ENCODE measurements at places on chromosomes 3 and 15. TPM values are rescaled to one million over a fixed set of nuclear protein-coding genes. Genes with fewer than 3 reads are reported as not detected.

Gene ANKUB1
- not detected for total RNA-seq

Gene CLDN16
- total RNA-seq = not detected

Gene SLC38A3
- total RNA-seq = not detected

Gene CCR9
- total RNA-seq = 0.20 TPM

GRCh38 chr3:25080461-25080860 lies 347.6 kb upstream of the RARB start:
- no peak overlapping the region for H3K4me3 ChIP-seq
- no peaks in the 10 kb centered on the region for H3K36me3 ChIP-seq
- H3K27me3 ChIP-seq = no peaks in the 10 kb centered on the region
- H3K27ac ChIP-seq = no peak overlapping the region

GRCh38 chr15:67967871-67968431 lies 86.2 kb upstream of the PIAS1 start:
- no peak overlapping the region for H3K4me3 ChIP-seq
- H3K27ac ChIP-seq = no peak overlapping the region
- peaks cover 9% of the 10 kb centered on the region for H3K4me1 ChIP-seq
- peak; percentile 14 for DNase-seq

DNA sequence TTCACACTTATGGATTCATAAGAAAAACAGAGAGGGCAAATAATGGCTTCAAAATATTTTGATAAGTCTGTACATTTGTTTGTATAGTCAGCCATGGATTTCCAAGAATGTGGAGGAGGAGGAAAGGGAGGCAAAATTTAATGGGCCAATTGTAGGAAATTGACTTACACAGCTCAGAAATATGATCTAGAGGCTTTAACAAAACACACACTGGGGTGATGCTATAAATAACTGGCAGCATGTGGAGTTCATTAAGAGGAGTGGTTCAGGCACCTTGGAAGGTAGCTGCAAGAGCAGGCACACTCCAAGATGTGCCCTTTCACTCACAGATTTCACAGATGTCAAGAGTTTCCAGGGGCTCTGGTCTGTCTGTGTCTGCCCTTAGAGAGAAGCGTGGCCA lies 193.4 kb upstream of the RASGRP1 start:
- peaks cover 12% of the 10 kb centered on the region for H3K27me3 ChIP-seq
- H3K36me3 ChIP-seq = no peaks in the 10 kb centered on the region
- H3K4me3 ChIP-seq = no peak overlapping the region
- no peak for DNase-seq
- no peaks in the 10 kb centered on the region for H3K4me1 ChIP-seq

DNA sequence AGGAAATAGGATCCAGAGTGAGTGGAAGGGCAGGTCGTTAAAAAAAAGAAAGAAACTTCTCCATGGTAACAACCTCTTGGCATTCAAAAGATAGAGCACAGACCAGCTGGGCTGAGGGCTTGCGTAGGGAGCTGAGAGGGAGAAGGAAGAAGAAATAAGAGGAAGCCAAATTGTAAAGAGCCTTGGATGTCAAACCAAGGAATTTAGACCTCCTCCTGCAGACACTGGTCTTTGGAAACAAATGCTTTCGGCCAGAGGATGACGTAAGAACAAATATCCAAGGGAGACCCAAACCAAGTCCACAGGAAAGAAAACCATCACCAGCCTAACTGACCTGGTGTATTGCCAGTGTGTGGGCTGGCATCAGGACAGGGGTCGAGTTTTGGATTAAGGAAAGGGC lies 155.2 kb downstream of the UACA start:
- H3K27ac ChIP-seq = no peak overlapping the region
- H3K4me1 ChIP-seq = no peaks in the 10 kb centered on the region
- no peaks in the 10 kb centered on the region for H3K36me3 ChIP-seq
- no peak for DNase-seq

- peaks cover 2% of the 10 kb centered on the region for H3K27me3 ChIP-seq
- DNase-seq = no peak
- no peak overlapping the region for H3K4me3 ChIP-seq
Measured at GRCh38 chr15:101428758-101429157, 60.7 kb downstream of the PCSK6 start.

- H3K27ac ChIP-seq = peak overlapping the region; percentile 62
- DNase-seq = no peak
Measured at GRCh38 chr15:64157599-64158125, 5.2 kb downstream of the PPIB start.

DNA sequence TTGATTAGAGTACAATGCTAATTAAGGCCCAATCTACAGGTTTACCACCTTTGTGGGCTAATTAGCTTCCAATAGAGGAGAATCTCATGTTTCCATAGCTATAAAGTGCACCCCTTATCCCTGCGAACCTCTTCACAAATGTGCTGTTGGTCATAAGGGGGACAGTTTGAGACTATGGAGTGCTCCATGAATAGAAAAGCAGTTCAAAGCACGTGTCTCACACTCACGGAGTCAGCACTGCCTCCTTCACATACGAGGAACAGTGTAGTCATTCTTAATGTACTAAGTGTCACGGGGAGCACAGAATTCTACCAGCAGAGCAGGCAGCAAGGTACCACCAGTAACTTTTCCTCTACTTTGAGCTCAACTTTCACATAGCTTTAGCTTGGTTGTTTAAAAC lies 62.1 kb downstream of the ETV5 start:
- peaks cover 21% of the 10 kb centered on the region for H3K27me3 ChIP-seq
- no peak overlapping the region for H3K4me3 ChIP-seq
- no peaks in the 10 kb centered on the region for H3K36me3 ChIP-seq
- H3K4me1 ChIP-seq = no peaks in the 10 kb centered on the region
- DNase-seq = no peak

GRCh38 chr3:99686955-99687612 lies 48.7 kb downstream of the COL8A1 start:
- peaks cover 8% of the 10 kb centered on the region for H3K27me3 ChIP-seq
- peak; percentile 65 for DNase-seq
- H3K4me3 ChIP-seq = no peak overlapping the region
- no peaks in the 10 kb centered on the region for H3K4me1 ChIP-seq
- H3K36me3 ChIP-seq = no peaks in the 10 kb centered on the region
